ENCODE measurements at places on chromosomes 2 and 18.

- peak; percentile 28 for DNase-seq
Observed at GRCh38 chr2:151669585-151670081, 64.6 kb downstream of the NEB start.

- DNase-seq: no peak
Observed at GRCh38 chr2:73250872-73251846, 17.1 kb downstream of the CCT7 start.

DNA sequence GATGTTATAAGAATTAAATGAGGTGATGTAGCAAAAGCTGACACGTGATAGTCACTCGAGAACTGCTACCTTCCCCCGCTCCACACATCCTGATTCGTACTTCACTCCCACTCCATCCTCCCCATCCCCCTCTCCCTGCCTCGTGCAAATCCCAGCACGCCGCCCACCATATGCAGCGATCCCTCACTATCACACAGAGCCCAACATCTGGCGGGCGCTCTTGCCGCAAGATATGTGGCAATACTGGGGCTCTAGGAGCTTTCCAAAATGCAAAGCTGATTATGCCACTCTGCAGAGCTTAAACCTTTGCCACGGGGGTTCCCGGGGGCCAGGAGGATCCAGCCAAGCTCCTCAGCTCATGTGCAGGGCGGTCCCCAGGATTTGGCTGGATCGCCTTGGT lies 37.4 kb downstream of the DNMT3A start:
- no peak for DNase-seq

GRCh38 chr2:240611601-240612210 lies 13.6 kb upstream of the GPR35 start:
- DNase-seq: no peak

GRCh38 chr2:152098496-152099366 lies at the start of gene CACNB4:
Gene CACNB4 (minus strand): TSS chr2:152099044.
- no peak for DNase-seq

Data from CD4-positive, alpha-beta T cell treated with Interleukin-15 for 4 hours (primary cell).